ENCODE measurements at places on chromosomes 7 and 10.

- no peak for DNase-seq
Measured at GRCh38 chr10:1872151-1872726, 134.9 kb upstream of the ADARB2 start.

DNA sequence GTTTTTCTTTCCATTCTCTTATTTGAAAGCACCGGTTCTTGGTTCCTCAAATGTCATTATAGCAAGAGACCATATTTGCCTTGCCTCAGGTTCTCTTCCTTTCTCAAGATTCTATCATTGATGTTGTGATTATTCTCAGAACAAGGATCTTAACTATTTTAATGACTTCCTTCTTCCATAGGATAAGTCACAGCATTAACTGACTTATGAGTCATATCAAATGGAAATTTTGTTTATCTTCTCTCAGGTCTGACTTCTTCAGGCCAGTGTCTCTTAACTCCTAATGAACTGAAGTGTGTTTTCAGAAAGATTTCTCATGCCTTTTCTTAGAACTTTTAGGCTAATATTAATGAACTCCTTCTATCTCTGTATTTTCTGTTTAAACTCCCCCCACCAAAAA is 794.6 kb upstream of the LRRN3 start:
- no peak for DNase-seq

GRCh38 chr7:135729230-135729629 is 1.2 kb upstream of the SLC13A4 start:
- no peak for DNase-seq

- no peak for DNase-seq
Measured at GRCh38 chr10:78059906-78060702, 26.4 kb downstream of the RPS24 start.

DNA sequence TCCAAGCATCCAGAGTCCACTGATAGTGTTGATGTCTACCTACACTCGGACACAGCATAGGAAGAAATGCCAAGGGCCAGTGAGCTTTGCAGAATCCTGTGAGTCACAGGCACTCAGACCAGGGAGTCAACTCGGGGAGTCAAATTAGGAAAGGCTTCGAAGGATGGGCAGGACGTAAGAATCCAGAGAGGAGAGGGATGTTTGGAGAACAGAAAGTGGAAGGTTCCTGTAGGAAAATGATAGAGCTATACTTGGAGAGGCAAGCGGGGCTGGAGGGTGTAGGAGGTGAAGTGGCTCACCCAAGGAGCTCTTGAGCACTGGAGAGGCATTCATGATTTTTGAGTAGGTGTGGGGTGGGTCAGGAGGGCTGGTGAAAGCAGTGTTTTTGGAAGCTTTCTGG is 3.0 kb downstream of the ZYX start:
- no peak for DNase-seq

DNA sequence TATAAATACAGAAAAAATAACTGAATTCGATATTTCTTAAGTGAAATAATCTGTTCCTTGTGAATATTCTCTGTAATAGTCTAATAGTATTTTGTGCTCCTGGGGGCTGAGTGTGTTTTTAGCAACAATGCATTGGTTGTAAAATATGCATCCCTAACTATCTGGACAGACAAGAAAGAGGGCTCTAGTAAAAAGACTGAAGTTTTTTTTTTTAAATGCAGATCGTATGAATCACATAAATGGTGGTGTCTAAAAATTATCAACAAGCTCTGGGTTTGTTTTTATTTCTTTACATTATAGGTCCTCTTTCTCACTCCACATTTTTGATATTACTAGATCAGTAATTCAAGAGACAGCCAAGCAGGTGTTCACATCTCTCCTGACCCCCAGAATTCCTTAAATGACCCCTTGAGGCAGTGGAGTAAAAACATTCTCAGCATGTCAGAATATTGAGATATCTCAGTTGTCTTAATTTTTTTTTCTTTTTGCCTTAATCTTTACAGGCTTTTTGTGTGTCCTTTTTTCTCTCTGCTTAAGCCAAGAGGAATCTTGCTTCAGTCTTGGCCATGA is 18.2 kb downstream of the ARID5B start:
- no peak for DNase-seq

Measured in AG04450 (cell line).